Neural cell (in vitro differentiated cells): ENCODE measurements at places on chromosomes 11 and 22. TPM values are rescaled to one million over a fixed set of nuclear protein-coding genes. Genes with fewer than 3 reads are reported as not detected.

Gene OR5A1
- polyA plus RNA-seq = not detected in 2 replicates

Gene PKDREJ
- polyA plus RNA-seq = not detected in 2 replicates

Gene OR2D2
- polyA plus RNA-seq = not detected in 2 replicates

Gene MCM5
- 6.9 and 7.2 TPM in 2 replicates for polyA plus RNA-seq

Gene IGSF22
- 0.68 and 0.90 TPM in 2 replicates for polyA plus RNA-seq

Gene DCDC1
- 3.5 and 5.0 TPM in 2 replicates for polyA plus RNA-seq

Gene FXYD2
- 1.9 and 4.8 TPM in 2 replicates for polyA plus RNA-seq

Gene APOL5
- polyA plus RNA-seq = not detected in 2 replicates
